IMR-90 (cell line): ENCODE measurements at places on chromosomes 6 and 20. TPM values are rescaled to one million over a fixed set of nuclear protein-coding genes. Genes with fewer than 3 reads are reported as not detected.

The PAX1 gene
- not detected in 2 replicates for total RNA-seq

The TMEM200A gene
- 37.1 and 47.8 TPM in 2 replicates for total RNA-seq

The ANKRD66 gene
- not detected in 2 replicates for total RNA-seq

The REPS1 gene
- total RNA-seq = 21.1 and 21.9 TPM in 2 replicates

The MDC1 gene
- total RNA-seq = 3.6 and 4.5 TPM in 2 replicates

The LY6G5C gene
- 0.18 TPM in 1 of 2 replicates, not detected in the other for total RNA-seq

The CCN6 gene
- total RNA-seq = not detected in 2 replicates

The PNRC1 gene
- total RNA-seq = 6.5 and 18.3 TPM in 2 replicates

The ACTL10 gene
- 0.18 and 0.28 TPM in 2 replicates for total RNA-seq

The GGTLC1 gene
- not detected in 2 replicates for total RNA-seq

The KCNK17 gene
- not detected in 2 replicates for total RNA-seq

The HCRTR2 gene
- total RNA-seq = under 0.01 TPM in 1 of 2 replicates, not detected in the other

The SLC22A7 gene
- total RNA-seq = not detected in 2 replicates

The PRDM1 gene
- 2.3 and 6.9 TPM in 2 replicates for total RNA-seq

The PRSS35 gene
- 5.2 and 6.7 TPM in 2 replicates for total RNA-seq

The ELOVL2 gene
- 7.9 and 10.6 TPM in 2 replicates for total RNA-seq

The TFAP2C gene
- total RNA-seq = under 0.01 TPM in 2 replicates

The FAM217A gene
- not detected in 2 replicates for total RNA-seq

The FNDC1 gene
- not detected in 2 replicates for total RNA-seq

The ACOT13 gene
- 3.6 and 8.1 TPM in 2 replicates for total RNA-seq

The SLC22A3 gene
- not detected in 2 replicates for total RNA-seq

The SCRT2 gene
- not detected in 2 replicates for total RNA-seq

The USP49 gene
- 1.4 TPM in 2 replicates for total RNA-seq

The ERVFRD-1 gene
- not detected in 2 replicates for total RNA-seq

The HLA-DOA gene
- not detected in 2 replicates for total RNA-seq

The VSTM2L gene
- total RNA-seq = under 0.01 and 0.18 TPM in 2 replicates

The AGER gene
- 0.18 and 0.28 TPM in 2 replicates for total RNA-seq
